ENCODE measurements at places on chromosomes 7 and 10.

DNA sequence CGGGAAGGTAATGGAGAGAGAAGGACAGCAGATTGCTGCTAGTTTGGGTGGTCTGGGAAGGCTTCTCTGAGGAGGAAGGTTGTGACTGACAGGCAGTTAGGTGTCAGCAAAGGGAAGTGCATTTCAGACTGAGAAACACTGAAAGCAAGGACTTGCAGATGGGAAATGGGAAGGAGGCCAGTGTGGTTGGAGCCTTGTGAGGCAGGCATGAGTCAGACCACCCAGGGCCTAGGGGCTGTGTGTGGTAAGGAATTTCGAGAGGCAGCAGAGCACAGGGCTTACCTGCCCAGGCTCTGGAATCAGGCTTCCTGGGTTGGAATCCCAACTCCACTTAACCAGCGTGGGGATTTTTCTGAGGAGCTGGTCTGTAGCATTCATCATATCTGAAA is 53.5 kb downstream of the NRF1 start:
- no peak for DNase-seq

DNA sequence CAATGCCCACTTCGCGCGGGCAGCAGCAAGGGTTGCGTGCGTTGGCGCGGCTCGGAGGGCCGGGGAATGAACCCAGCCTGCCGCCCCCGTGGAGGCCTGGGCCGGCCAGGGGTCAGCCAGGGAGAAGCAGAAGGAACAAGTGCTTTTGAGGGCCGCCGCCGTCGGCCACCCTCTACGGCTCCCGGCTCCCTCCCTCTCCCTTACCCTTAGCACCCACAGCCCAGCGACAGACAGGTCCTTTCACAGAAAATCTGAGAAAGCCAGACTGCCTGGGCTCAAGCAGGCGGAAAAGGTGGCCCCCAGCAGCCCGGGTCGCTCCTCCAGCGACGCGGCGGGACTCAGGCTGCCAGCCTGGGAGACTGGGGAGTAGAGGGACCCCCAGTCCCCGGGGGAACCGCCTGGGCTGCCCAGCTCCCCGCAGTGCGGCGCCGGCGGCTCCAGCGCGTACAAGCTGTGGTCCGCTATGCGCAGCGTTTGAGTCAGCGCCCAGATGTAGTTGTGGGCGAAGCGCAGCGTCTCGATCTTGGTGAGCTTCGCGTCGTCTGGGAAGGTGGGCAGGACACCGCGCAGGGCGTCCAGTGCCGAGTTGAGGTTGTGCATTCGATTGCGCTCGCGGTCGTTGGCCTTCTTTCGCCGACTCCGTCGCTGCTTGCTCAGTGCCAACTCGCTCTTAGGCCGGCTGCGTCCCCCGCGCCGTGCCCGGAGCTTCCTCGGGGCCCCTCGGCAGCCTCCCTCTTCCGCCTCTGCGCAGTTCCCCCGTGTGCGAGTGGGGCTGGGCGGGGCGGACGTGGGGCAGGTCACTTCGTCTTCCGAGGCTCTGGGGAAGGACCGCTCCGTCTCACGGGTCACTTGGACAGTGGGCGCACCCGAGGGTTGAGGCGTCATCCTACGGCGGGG is 815 bp downstream of the NEUROG3 start:
- peak; percentile 21 for DNase-seq

DNA sequence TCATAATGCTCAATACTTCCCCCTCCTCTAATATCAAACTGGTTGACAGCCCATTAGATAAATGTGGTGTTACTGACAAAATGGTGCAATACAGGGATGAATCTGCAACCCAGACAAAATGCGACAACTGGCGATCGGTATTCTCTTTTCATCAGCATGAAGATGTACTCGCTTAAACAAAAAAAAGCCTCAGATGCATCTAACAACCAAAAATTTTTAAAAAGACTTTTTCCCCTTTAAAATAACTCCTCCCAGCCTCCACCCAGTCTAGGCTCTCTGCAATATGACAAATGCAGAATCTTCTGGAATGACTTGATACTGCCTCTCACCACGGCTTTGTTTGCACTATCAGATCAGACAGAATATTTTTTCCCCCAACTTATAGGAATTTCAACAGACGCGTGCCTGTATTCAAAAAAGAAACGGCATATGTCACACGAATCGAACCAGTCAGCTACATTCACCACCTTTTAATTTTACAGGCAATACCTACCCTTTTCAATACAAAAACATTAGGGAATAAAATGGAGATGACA is 1.2 kb downstream of the YWHAG start:
- no peak for DNase-seq

- no peak for DNase-seq
These were observed 32.1 kb upstream of the RHEB start for GRCh38 chr7:151551820-151552219.

GRCh38 chr7:77370606-77371005 is 45.5 kb downstream of the GSAP start:
- DNase-seq: no peak

- DNase-seq: no peak
These were observed 359.7 kb upstream of the C7orf33 start for GRCh38 chr7:148230883-148231282.

DNA sequence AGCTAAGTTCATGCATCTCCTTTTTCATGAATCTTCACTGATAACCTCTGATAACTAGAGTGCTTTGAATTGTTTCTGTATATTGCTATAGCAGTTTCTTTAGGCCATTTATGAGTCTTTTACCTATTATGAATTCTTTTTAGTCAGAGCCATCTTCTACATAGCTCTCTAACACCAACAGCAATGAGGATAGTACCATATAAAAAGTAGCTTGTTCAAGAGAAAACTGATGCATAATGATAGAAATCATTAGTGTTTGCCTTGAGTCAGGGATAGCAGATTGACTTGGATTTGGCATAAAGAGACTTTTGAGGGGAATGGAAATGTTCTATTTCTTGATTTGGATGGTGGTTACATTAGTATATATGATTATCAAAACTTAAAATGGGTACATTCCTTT is 25.8 kb upstream of the SEMA4G start:
- DNase-seq: no peak

DNA sequence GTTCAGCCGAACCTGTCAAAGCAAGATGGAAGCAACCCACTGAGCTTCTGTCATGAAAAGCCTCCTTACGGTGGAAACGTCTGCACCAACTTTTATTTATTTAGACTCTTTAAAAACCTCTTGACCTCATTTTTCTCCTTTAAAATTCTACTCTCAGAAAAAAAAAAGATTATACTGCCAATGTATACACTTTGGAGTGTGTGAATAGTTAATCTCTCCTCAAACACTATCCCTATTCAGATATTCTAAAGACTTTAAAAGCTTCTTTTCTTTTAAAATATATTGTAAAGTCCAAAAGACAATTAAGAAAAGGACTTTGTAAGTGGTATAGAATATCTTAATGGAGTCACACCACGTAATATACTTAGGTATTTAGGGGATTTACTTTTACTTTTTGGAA is 335.2 kb upstream of the SEMA3D start:
- no peak for DNase-seq

- no peak for DNase-seq
These were observed 280.9 kb upstream of the FZD8 start for GRCh38 chr10:35922876-35923600.

DNA sequence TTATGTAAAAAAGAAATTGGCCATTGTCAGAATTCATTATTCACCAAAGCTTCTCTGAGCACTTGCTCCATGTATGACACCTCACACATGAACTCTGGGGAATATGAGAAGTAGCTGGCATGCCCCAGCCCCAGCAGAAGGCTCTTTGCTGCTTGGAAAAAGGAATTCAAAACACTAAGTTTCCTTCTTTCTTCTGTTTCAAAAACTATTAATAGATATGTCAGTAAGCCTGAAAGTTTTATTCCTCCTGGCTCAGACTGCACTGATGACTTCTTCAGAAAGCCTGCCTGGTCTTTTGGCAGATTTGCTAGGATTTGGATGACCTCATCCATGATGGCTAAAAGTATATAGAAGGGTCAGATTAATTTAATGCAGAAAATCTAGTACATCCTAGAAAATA is 511.0 kb downstream of the GFRA1 start:
- DNase-seq: no peak

DNA sequence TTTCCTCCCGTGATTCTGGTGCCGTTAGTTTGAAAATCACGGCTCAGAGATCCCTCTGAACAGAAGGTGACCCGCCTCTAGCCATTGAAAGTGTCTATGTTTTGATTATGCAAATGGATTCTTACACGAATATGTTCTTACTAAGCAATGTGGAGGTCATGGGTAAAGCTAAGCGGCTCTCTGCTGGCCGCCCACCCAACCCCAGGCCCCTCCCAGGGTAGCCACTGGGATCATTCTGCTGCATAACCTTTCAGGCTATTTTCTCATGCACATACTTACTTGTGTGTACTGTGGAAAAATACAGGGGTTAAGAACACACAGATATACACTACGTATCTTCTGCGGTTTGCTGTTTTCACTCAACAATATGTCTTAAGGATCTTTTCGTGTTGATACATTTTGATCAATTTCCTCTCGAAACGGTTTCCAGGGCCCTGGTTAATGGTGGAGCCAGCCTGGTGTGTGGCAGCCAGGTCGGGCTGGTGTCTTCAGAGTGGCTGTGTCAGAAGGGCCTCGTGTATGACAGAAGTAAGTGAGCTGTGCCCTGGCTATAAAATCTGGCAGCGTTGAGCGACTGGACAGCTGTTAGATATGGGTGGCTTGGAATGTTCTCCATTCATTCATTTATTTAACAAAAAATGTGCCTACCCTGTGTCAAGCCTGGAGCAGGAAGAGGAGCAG is 29.9 kb downstream of the ZNF783 start:
- DNase-seq: no peak

DNA sequence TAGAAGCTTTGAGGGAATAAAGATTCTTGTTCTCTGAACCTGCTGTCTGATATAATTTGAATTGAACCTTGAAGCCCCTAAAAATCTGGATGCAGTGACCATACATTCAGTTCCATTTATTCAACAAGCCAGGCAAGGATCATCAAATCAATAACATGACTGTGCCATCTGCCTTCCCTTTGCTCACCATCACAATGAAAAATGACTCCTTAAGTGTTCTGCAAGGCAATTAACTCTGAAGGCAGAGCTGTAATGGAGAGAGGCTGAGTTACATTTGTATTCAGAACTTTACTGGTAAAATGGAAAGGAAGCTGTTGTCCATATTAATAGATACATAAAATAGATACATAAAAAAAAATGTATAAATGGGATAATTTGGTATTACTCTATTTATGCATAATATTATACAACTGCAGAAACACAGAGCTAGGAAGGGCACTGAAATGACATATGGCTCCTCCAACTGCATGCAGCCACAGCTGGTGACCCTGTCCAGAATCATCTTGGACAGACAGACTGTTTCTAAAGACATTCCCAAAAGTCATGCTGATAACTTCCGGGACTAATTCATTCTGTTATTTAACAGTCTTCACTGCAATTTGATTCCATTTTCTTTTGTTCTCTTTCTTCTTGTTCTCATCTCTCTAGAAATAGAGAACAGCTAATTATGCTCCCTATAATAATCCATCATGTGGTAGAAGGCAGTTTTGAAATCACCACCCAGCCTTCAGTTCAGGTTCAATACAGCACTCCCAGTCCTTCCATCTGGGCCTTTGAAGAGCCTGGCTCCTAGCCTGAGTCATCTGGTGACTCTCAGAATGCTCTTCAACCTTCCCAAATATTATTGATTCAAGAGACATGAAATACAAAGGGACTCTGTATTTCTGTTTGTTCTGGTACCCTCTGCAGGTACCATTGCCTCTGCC is 412.6 kb downstream of the GFRA1 start:
- no peak for DNase-seq

DNA sequence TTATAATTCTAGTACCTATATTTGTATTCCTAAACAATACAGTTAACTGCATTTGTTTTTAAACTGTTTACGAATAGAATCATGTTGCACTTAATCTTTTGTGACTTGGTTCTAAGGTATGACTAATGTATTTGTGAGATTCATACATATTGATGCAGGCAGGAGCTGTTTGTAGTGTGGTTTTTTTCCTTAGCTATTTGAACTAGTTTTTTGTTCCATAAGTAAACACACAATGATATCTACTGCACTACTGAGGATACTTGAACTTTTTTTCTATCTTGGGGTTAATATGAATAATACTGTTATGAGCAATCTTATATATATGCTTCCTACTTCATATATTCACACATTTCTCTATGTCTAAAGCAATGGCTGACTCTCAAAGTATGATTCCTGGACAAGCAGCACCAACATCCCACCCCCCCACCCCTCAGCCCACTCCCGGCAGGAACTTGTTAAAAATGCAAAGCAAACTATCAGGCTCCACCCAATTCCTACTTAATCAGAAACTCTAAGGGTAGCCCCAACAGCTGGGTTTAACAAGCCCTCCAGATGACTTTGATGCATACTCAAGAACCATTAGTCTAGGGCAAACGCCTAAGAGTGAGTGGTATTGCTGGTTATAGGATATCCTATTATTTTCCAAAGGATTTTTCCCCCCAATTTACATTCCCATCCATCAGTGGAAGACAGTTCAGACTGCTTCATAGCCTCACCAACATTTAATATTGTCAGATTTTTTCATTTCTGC is 25.8 kb downstream of the BRAF start:
- DNase-seq: no peak

DNA sequence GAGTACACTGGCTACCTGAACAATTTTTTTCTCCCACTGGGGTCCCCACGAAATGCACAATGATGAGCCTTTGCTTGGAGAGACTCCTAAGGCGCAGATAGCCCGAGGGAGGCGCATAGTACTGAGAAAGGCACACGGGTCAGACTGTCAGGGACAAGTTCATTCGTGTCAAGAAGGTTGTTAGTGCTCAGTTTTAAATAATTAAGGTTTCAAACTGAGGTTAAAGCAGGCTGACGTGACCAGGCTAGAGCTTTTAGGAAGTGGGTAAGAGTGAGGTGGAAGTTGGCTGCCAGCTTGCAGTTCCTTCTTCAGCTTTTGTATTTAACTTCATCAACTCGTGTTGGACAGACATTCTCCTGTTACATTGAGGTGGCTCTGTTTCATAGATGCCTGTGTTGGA is 31.6 kb downstream of the RBM33 start:
- DNase-seq: no peak

DNA sequence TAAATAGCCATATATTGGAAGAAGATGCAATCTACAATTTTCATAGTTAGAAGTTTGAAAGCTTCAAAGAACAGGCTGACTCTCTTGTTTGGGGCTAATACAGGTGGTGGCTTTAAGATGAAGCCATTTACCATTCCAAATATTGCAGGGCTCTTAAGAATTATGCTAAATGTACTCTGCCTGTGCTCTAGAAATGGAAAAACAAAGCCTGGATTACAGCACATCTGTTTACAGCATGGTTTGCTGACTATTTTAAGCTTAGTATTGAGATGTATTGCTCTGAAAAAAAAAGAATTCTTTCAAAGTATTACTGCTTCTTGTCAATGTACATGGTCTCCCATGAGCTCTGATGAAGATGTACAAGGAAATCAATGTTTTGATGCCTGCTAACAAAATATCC is 34.2 kb downstream of the AGMO start:
- DNase-seq: no peak

DNA sequence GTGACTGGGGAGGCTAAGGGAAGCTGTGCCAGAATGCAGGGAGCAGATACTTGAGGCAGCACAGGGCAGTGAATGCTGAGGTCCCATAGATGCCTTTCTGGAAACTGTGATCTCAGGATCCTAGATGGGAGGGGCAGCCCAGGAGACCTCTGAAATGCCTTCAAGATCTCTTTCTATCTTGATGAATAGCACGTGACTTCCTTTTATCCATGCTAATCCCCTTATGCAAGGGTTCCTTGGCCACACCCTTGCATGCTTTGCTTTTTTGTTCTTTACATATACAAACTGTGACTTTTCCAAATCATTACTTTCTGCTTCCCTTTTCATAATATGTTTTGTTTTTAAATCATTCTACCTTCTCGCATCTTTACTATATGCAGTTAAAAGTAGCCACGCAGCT is 14.7 kb downstream of the ATRNL1 start:
- DNase-seq: no peak

- DNase-seq: no peak
These were observed 179.2 kb downstream of the FRMD4A start for GRCh38 chr10:14151571-14151970.

GRCh38 chr10:124342136-124342820 is 76.4 kb downstream of the OAT start:
- no peak for DNase-seq
